ENCODE measurements at places on chromosomes 4 and X. TPM values are rescaled to one million over a fixed set of nuclear protein-coding genes. Genes with fewer than 3 reads are reported as not detected.

Gene SOX3
- not detected for total RNA-seq

Gene SMIM31
- not detected for total RNA-seq

Gene BEX3
- 93.4 TPM for total RNA-seq

Gene HHIP
- total RNA-seq: 0.17 TPM

Gene IL9R
- 0.27 TPM for total RNA-seq

Gene CFAP47
- not detected for total RNA-seq

Gene RASL11B
- 1.1 TPM for total RNA-seq

Gene PLP1
- not detected for total RNA-seq

Gene CENPVL2
- total RNA-seq: not detected

Gene RAB39B
- total RNA-seq: 5.4 TPM

Gene GRSF1
- 55.7 TPM for total RNA-seq

Gene PFKFB1
- total RNA-seq: 0.17 TPM
